ENCODE measurements at places on chromosomes 1 and 21. TPM values are rescaled to one million over a fixed set of nuclear protein-coding genes. Genes with fewer than 3 reads are reported as not detected.

DNA sequence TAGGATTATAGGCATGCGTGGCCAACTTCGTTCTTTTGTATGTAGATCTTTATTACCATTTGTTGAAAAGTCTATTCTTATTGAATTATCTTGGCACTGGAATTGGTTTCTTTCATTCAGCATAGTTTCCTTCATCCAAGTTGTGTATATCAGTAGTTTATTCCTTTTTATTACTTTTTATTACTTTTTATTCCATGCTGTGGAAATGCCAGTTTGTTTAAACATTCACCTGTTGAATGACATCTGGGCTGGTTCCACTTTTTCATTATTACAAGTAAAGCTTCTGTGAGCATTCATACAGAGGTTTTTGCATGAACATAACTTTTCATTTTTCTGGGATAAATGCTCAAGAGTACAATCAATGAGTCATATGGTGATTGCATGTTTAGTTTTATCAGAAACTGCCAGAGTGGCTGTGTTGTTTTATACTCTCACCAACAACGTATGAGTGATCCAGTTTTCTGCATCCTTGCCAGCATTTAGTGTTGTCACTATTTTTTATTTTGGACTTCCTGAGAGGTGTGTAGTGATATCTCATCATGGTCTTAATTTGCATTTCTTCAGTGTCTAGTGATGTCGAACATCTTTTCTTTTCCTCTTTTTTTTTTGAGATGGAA lies 28.6 kb downstream of the PTPRU start:
- H3K27ac ChIP-seq = no peak overlapping the region
- H3K27me3 ChIP-seq = peaks cover 74% of the 10 kb centered on the region
- no peak for DNase-seq
- peaks cover 4% of the 10 kb centered on the region for H3K4me1 ChIP-seq

- H3K4me3 ChIP-seq = peak overlapping the region; percentile 90
- no peak for DNase-seq
- H3K27ac ChIP-seq = no peak overlapping the region
- no peaks in the 10 kb centered on the region for H3K27me3 ChIP-seq
- H3K36me3 ChIP-seq = peaks cover 19% of the 10 kb centered on the region
Observed at GRCh38 chr1:45804669-45804969, 1.2 kb downstream of the MAST2 start.

- DNase-seq = peak; percentile 77
- peak overlapping the region; percentile 38 for H3K27ac ChIP-seq
- no peaks in the 10 kb centered on the region for H3K27me3 ChIP-seq
- peaks cover 44% of the 10 kb centered on the region for H3K4me1 ChIP-seq
- no peaks in the 10 kb centered on the region for H3K36me3 ChIP-seq
- H3K4me3 ChIP-seq = peak overlapping the region; percentile 3
Observed at GRCh38 chr1:150976879-150977694, 2.5 kb upstream of the CERS2 start.

The IQGAP3 gene
- 24.3 TPM for total RNA-seq

DNA sequence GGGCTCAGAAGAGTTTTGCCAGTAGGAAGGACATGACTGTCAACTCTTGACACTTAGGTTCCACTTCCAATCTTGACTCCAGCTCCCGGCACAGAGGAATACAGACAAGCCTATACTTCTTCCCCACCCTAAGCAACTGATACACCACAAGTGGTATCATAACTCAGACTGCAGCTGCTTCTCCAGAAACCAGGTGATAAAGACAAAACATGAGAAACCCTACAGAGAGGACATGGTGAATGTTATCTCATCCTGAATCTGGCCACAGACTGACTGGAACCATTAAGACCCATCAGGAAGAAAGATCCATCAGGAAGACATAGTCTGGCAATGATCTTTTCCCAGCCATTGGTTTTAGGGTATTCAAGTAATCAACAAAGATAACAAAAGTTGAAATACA lies 13.8 kb downstream of the PAXBP1 start:
- no peaks in the 10 kb centered on the region for H3K27me3 ChIP-seq
- H3K4me1 ChIP-seq = peaks cover 7% of the 10 kb centered on the region
- H3K36me3 ChIP-seq = peaks cover 66% of the 10 kb centered on the region
- no peak for DNase-seq

The RIPPLY3 gene
- 0.14 TPM for total RNA-seq

DNA sequence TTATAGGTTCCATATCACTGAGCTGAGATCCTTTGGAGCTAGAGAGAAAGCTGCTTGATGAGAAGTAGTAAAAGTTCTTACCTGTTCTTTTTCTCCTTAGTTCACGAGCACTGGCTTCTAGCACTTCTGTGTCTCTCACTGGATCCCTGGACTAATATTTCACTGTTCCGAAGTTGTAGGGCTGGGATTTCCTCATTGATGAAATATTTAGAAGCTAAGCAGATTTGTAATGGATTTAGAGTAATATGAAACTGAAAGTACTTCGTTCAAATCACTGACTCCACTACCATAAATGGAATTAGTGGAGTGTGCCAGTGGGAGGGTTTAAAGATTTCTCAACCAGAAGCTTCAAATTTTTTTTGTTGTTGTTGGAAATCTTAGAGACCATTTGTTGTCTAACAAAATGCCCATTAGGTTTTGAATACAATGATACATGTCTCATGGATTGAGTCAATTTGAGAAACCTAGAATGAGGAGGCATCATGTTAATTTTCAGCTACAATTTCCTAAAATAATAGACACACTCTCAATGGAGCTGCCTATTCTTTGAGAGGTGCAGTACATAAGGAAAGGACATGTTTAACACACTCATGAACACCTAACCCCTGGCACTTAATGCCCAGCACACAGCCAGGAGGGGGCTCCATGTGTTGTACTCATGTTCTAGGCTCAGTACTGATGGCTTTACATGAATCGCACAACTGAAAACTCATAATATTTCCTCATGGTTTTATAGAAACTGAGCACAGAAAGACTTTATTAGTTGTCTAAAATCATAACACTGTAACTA lies at the start of gene GBP1:
TSS of gene GBP1 (minus strand) at position 130 of the 790 bp plus-strand sequence. CDS start 1,974 bp downstream, outside the sequence.
- peaks cover 53% of the 10 kb centered on the region for H3K4me1 ChIP-seq
- peak within 1 kb of the TSS; percentile 93 for H3K27ac ChIP-seq
- DNase-seq = no peak
- H3K27me3 ChIP-seq = no peaks in the 10 kb centered on the region

- no peak for DNase-seq
- H3K4me1 ChIP-seq = peaks cover 12% of the 10 kb centered on the region
- H3K36me3 ChIP-seq = peaks cover 6% of the 10 kb centered on the region
- peaks cover 5% of the 10 kb centered on the region for H3K27me3 ChIP-seq
- H3K4me3 ChIP-seq = no peak overlapping the region
- no peak overlapping the region for H3K27ac ChIP-seq
Observed at GRCh38 chr1:243939167-243939848, 89.3 kb upstream of the AKT3 start.

DNA sequence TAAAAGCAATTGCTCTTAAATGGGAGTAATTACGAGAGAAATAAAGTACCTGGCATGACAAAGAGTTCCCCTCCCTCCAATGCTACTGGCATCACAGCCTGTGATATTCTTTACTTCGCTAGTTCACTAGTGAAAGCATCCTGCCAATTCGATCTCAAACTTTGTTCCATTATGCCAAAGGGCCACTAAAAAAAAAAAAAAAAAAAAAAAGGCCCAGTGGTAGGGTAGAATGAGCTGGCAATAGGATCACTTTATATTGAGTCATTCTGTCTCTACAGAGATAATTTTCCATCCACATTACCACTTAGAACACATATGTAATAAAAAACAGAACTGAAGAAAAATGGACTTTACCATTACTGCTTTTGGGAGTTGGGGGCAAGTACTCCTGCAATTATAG lies 11.2 kb downstream of the PUM1 start:
- peak overlapping the region; percentile 56 for H3K27ac ChIP-seq
- peaks cover 50% of the 10 kb centered on the region for H3K4me1 ChIP-seq
- peaks cover 49% of the 10 kb centered on the region for H3K36me3 ChIP-seq
- no peaks in the 10 kb centered on the region for H3K27me3 ChIP-seq

The TSPAN1 gene
- not detected for total RNA-seq

The S100A2 gene
- 0.96 TPM for total RNA-seq

DNA sequence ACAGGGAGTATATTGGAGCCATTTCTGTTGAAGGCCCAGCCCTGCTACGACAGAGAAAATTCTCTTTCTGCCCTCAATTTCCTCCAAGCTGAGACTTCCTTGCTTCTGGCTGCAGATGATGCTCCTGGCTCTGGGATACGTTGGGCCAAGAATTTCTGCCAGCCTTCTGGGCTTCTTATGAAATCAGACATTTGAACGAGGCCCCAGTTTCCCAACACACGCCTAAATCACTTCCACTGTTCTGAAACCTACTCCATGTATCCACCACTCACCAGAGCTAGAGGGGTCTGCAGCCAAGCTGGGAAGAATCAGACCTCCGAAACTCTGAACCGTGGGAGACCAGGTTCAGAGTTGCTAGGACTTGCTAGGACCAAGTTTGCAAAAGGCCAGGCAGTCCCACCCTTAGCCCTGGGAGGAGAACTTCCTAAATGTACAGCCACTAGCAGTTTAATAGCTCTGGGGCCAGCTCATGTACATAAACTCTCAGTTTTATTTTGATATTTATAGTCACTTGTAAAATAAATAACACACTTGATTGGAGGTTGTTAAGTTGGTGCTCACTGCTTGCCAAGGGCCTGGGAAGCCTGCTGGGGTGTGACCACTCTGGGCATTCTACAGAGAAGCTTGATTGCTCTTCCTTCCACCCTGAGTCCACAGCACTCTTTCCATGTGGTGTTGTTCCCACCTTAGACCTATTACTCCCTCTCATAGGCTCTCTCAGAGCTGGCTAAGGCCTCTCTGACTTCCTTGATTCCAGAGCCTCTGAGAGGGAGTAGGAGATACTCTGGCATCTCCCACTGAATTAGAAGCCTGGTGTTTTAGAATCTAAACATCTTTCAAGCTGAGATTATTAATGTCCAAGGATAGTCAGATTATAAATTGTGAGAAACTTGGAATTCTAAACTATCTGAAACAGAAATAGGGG lies 83.4 kb upstream of the TRABD2B start:
- DNase-seq = no peak
- H3K4me1 ChIP-seq = no peaks in the 10 kb centered on the region
- no peak overlapping the region for H3K4me3 ChIP-seq
- H3K27me3 ChIP-seq = peaks cover 21% of the 10 kb centered on the region
- H3K36me3 ChIP-seq = no peaks in the 10 kb centered on the region
- H3K27ac ChIP-seq = no peak overlapping the region
